AG09319 (cell line): ENCODE measurements at places on chromosomes 12 and 14.

- DNase-seq, result no peak
Measured at GRCh38 chr12:139585-139984, 73.0 kb downstream of the IQSEC3 start.

DNA sequence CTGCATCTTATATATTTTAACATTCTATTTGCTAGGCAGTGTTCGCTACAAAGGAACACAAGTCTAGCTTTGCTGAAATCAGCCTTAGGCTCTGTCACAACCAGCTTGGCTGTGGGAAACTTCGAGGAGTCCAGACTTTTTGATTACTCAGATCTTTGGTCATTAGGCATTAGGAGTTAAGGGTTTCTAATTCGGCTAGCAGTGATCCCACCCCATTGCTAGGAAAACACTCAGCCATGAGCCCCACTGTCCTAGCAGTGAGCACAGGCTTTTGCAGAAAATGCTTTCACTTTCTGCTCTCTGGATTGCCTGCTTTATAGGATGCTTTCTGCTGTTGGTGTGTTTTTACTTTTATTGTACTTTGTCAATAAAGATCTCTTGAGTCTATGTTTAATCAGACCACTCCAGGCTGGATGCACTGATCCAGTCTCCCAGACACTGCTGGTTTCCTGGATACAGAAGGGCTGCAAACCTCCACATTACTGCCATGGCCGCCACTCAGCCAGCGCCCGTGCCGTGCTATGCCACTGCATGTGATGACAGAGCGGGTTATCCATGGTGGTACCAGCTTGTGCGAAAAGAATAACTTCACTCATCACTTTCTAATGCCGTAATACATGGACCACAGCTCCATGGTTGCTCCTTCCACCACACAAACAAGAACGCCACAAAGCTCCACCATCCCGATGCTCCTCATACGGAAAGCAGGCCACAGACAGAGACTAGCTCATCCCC is 41.0 kb upstream of the PYGL start:
- DNase-seq, result no peak

DNA sequence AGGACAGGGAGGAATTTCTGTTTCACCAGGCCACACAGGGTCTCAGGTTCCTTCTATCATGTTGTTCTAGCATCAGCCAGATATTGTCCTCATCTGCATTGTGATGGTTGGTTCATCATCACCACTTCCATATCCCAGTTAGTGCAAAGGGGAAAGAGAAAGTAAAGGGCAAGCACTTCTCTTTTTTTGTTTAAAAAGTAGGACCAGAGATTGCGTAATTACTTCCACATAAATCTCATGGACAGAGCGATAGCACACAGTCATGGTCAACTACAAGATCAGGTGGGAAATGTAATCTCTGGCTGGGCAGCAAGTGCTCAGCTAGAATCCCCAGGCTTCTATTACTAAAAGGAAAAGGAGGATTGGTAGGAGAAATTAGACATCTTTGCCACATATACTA is 155.1 kb downstream of the KIF21A start:
- no peak for DNase-seq

DNA sequence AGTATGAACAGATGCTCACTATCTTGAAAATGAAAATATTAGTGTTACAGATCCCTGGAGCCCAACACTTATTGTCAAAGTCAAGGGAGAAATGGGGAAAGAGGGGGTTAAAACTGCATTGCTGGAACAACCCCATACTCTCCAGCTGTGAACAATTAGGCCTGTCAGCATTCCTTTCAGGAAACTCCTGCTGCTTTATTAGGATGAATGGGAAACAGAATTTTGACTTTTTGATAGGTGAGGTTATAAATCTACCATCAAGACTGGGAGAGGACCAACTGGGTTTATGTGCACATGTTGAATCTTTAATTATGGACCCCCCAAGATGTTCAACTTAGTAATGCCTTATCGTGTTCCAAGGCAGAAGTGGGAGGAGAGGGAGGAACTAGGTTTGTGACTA is 85.0 kb downstream of the TMTC1 start:
- no peak for DNase-seq

DNA sequence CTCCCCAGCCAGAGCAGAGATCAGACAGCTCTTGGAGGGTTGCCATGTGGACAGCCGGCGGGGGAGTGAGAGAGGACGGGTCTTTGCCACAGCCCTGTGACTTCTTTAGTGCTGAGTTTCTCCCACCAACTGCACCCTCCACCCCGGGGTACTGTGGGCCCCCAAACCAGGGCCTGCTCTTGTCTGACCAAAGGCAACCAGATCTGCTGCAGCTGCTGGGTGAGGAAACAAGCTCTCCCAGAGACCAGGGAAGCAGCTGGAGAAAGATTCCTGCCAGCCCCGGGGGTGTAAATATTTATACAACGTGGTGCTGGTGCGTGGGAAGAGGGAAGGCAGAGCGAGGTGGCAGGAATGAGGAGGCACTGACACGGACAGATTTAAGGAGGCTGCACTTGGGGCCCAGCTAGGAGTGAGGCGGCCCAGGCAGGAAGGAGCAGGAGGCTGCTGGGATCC is 14.3 kb upstream of the ZFP36L1 start:
- DNase-seq, result no peak
